A172 (cell line): ENCODE measurements at places on chromosomes 2 and 18.

GRCh38 chr2:147927053-147927588, 82.3 kb downstream of the ACVR2A start:
- no peak for DNase-seq

- DNase-seq, result no peak
These were observed 81.6 kb downstream of the NDUFA10 start for GRCh38 chr2:239943571-239943970.

DNA sequence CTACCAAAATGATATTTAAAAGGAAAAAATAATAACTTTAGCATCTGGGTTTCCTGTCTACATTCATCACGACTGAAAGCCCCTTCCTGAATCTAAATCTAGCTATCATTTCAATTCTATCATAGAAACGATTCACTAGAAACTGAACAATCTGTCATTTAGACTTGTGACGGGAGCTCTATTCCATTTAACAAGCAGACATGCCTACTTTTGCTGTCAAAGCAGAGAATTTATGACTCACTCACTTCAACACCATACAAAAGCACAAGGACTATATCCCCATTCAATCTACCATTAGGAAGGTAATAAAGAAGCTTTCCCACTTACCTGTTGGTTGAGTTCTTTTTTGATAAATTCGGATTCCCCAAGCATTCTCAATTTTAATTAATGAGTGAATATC, 1072.3 kb downstream of the LRP1B start:
- DNase-seq, result no peak

GRCh38 chr2:96400049-96401000, 64.8 kb downstream of the NCAPH start:
- DNase-seq, result no peak

GRCh38 chr2:128498086-128498485, 179.4 kb upstream of the HS6ST1 start:
- no peak for DNase-seq

GRCh38 chr2:85033388-85033787, 62.4 kb downstream of the KCMF1 start:
- no peak for DNase-seq

DNA sequence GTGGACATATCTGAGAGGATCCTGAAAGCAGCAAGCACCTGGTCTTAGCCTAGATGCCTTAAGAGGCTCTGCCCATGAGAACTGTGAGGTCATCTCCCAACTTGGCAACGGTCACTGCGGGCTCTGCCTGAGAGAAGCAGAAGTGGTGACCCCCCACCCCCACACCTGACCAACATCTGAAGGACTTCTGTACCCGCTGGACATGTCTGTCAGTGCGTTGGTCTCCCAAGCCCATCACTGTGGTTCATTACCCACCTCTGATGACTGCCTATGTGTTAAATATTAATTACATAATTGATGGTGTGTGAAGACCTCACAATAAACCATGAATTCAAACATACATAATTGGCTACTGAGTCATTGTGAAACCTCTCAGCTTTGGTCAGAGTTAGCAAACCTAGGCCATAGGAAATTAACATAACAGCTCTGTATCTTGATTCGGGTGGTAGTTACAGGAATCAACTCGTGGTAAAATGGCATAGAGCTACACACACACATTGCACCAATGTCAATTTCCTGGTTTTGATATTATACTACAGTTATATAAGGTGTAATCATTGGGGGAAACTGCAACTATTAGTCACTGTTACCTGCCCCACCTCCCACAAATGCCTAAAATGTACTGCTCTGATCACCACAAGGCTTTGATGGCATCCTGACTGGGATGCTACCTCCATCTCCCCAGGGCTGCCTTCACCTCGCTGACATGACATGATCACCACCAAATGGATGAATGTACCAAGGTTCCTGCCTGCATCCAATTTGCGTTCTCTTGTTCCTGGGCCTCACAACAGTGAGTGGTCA, 4.3 kb upstream of the GALNT1 start:
- no peak for DNase-seq

- no peak for DNase-seq
These were observed 17.4 kb upstream of the ACKR3 start for GRCh38 chr2:236552212-236552542.

GRCh38 chr2:112887964-112888749, 22.8 kb upstream of the IL37 start:
- DNase-seq, result no peak

DNA sequence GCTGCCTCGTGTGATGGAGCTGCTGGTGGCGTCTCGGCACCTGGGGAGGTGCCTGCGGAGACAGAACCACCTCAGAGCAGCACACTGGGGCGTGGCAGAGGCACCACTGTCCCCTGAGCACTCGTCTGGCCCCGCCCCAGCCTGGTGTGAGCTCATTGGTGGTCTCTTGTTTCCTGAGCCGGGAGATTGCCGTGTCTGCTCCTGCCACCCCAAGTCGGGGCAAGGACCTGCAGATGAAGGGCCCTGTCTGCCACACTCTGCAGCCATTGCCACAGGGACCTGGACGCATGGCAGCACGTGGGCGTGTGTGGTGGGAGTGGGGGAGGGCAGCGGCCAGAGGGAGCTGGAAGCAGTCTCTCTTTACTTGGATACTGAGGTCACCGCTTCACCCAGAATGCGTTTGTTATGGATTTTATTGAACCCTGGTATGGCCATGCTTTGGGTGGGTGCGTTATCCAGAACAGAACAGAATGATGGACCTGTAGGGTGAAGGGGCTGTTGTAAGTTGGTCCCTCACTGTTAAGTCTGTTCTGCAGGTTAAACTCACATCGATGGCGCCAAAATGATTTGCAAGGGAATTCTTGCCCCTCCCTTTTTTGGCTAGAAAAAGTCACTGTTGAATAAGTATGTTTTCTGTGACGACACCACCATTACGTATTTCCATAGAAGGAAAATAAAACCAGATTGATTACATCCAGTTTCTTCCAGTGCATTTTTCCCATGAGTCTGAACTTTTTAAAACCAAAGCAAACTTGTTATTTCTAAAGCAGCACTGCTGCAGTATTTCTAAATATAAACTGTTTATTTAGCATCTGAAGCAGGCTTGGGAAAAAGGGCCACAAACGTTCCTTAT, 92.0 kb downstream of the USP40 start:
- DNase-seq, result no peak

DNA sequence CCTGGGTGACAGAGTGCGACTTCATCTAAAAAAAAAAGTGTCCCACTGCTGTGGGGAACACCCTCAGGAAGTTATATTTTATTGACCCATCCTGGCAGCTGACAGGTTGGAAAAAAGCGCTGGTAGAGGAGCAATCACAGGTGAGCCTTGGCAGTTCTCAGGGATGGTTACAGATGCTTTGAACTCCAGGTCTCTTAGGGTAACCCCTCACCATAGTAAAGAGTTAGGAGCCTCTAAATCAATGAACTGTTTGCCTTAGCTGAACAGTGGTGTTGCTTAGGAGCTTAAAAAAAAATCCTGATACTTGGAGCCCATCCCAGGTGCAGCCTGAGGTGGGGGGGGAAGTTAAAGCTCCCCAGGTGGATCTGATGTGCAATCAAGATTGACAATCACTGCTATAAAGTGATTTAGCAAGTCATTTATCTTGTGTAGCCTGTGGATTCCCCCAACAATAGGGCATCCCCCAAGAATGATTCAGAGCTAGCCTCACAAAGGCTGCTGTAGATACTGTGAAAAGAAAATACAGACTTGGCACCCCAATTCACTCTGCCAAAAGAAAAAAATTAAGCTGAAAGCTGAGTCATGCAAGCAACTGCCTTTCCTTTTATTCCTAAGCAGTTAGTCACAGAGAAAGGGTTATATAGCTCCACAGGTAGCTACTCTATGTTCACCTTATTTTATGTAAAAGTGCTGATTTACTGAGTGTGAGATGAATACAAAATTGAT, 14.8 kb downstream of the SLC16A14 start:
- DNase-seq, result peak; percentile 85

DNA sequence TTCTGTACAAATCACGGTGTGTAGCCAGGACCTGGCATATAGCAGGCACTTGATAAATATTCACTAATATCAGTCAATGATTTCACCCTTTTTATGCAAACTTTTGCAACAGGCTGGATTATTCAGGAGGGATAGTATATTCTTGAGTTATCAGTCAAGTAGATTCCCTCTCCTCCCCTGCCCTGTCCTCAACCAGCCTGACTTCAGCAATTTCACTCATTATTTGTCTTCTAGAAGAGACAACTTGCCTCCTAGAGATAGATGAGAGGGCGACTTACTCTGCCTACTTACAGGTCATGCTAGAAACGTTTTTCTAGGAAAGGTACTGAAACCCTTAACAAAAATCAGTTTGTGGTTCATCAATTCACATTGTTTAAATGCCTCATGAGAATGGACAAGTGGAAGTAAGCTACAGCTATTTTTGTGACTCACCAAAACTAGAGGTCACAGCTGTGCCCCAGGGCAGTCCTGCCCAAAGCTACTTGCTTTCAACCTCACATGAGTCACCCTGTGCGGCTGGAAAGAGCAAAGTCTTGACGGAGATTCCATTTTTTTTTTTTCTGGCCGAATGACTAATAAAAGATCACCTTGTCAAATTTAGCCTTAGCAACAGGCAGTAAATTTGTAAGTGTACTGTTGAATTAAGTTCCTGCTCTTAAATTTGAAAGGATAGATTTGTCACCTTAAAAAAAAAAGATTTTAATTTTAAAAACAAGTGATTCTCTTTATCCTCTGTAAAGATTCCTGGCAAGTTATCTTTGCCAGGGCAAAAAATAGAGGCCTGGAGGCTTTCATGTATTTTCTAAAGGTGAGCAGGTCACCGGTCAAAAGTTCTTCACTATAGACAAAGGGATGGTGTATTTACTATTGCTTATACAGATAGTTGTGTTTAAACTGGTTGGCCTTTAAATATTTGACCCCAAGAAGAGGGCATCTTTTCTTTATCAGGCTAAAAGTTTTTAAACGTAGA, 109.0 kb upstream of the SLC35G4 start:
- DNase-seq, result peak; percentile 99

DNA sequence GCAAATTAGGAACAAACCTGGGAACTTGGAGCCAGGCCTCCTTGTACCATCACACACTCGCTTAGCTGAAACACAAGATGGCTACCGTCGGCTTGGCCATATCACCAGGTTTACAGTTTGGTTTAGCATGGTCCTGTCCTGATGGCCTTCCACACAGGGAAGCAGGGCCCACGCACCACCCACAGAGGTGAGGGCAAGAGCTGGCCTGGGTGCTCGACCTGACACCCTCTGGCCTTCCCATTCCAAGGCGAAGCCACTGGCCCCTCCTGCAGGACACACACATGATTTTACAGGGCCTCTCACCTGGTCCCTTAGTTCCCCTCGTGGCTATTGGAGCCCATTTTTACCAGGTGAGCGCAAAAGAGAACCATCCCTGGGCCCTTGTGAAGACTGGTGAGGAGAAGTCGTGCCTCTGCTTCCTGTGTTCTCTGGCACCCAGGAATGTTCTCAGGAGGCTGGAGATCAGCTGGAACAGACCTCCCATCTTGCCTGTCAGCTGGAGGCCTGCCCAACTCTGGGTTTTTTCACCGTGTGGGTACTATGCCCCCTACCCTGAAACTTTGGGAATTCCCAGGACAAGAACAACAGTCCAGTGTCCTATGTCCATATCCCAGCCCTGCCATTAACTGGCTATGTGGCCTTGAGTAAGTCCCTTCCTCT, 53.0 kb upstream of the FOSL2 start:
- no peak for DNase-seq

GRCh38 chr2:190354003-190354690, 10.8 kb downstream of the INPP1 start:
- DNase-seq, result no peak

GRCh38 chr2:165687426-165688002, 106.5 kb downstream of the GALNT3 start:
- DNase-seq, result no peak

DNA sequence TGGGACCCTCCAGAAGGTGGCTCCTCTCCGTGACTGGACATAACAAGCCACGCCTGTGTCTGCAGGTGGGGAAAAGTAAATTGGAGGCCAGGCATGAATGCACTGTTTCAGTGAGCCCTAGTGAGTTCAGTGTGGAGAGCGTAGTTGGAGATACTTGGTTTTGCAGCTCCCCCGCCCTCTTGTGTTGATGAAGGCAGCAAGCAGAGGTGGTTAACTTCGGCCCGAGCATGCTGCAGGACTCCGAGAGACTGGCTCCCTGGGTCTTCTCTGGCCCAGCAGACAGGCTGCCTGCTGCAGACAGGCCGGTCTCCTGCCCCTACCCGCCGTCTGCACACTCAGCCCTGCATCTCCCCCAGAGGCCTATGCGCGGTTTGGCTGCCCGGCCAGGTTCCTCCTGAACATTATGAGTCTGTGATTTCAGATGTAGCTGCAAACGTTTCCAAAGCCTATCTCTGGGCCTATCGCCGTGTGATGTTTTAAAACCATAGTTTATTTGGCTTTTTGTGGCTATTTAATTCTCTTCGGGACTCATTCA, 102.4 kb downstream of the LDLRAD4 start:
- no peak for DNase-seq

GRCh38 chr2:197938555-197938954, 134.2 kb downstream of the PLCL1 start:
- DNase-seq, result no peak

DNA sequence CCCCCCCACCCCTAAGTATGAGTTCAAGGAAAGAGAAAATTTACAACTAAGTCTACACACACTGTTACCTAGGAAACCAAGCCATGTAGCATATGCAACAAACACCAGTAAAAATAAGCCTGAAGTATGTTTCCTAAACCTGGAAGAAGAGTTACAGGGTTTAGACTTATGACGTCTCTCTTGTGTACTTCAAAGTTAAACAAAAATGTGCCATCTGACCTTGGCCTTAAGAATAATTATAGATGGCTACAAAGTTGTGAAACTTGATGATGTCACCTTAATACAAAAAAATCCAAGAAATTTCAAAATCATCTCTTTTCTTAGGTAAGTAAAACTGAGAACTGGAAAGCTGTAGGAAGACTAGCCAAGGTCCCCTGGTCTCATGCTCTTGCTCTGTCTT, 297.6 kb upstream of the NRXN1 start:
- no peak for DNase-seq

DNA sequence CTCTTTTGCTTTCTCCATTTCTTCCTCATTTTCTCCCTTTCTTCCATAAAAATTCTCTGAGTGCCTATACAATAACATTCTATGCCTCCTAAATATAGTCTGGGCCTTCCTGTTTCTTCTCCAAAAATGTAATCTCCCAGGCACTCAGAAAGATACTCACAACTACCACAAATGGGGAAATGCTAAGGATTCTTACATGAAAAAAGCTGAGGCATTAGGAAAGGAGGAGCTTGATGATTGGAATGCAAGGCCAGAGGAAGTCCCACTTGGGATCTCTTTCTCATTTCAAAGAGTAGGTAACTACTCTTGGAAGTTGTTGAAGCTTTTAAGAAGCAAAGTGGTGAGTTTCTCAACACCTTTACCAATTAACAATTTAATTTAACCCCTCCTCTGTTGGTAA, 3.4 kb downstream of the VSNL1 start:
- no peak for DNase-seq

DNA sequence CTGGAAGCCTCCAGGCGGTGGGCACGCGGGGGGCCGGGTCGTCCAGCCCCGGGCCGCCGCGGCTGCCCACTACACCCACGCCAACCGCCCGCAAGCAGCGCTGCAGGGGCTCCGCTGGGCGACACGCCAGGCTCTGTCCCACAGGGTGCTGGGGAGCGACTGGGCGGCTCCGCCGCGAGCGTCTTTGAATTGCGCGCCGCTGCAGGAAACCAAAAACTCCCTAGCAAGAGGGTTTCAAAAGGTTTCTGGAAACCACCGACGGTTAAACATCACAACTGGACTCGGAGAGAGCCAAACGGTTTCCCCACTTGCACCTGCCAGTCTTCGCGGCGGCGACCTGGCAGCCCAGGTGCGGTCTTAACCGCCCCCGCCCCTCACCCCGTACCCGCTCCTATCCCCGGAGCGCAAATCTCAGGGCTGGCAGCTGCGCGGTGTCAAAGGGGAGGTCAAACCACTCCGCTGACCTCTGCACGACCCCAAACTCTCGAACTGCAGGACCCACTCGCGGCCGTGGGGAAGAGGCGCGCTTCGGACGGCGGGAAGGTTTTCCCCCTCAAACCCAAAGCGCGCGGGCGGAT, 1.0 kb downstream of the CXCR4 start:
- no peak for DNase-seq
